ENCODE measurements at places on chromosomes 2 and 18. TPM values are rescaled to one million over a fixed set of nuclear protein-coding genes. Genes with fewer than 3 reads are reported as not detected.

Gene KANSL1L
- 0.76 TPM for polyA plus RNA-seq

- H3K4me1 ChIP-seq = peaks cover 32% of the 10 kb centered on the region
- no peaks in the 10 kb centered on the region for H3K27me3 ChIP-seq
- DNase-seq = peak; percentile 76
- H3K4me3 ChIP-seq = peak overlapping the region; percentile 50
- H3K36me3 ChIP-seq = no peaks in the 10 kb centered on the region
Measured at GRCh38 chr2:29000481-29000880, 19.4 kb downstream of the TOGARAM2 start.

DNA sequence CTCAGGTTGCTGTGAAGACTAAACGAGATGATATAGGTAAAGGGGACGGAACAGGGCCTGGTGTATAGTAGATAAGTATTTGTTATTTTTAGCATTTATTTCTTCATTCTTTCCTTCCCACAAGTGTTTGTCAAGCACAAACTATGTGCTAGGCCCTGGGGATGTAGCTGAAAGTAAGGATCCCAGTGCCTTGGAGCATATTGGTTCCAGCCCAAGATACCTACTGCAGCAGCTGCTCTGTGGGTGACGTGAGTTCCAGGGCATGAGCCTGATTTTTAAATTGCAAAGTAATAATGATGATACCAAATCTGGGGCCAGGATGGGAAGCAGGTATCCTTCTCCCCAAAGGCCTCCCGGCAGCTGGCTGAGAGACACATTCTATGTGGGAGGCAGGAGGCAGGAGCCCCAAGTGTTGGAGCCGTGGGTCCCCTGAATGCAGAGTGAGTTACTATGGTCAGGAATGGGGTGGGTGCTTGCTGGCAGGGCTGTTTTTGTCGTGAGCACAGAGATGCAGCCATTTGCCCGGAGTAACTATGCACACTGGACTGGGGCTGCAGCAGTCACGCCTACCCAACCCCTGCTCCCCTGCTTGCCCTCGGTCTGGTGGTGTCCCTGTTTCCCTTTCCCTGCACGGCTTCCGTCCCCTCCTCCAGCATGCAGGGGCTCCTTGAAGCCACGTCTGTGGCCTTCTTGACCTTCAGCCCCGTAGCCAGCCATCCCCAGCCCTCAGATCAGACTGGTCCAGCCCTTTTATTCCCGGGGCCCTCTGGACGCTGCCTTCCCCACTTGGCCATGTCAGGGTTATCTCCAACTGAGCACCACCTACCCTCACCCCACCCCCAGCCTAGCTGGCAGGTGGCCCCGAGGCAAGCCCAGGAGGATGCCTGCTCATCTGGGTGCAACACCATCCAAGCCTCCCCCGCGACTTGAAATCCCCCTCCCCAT lies 52.4 kb downstream of the INHBB start:
- H3K4me1 ChIP-seq = no peaks in the 10 kb centered on the region
- no peak overlapping the region for H3K4me3 ChIP-seq
- H3K27me3 ChIP-seq = peaks cover 28% of the 10 kb centered on the region
- H3K27ac ChIP-seq = no peak overlapping the region
- no peak for DNase-seq

Gene SEPTIN10
- polyA plus RNA-seq = 0.42 TPM

DNA sequence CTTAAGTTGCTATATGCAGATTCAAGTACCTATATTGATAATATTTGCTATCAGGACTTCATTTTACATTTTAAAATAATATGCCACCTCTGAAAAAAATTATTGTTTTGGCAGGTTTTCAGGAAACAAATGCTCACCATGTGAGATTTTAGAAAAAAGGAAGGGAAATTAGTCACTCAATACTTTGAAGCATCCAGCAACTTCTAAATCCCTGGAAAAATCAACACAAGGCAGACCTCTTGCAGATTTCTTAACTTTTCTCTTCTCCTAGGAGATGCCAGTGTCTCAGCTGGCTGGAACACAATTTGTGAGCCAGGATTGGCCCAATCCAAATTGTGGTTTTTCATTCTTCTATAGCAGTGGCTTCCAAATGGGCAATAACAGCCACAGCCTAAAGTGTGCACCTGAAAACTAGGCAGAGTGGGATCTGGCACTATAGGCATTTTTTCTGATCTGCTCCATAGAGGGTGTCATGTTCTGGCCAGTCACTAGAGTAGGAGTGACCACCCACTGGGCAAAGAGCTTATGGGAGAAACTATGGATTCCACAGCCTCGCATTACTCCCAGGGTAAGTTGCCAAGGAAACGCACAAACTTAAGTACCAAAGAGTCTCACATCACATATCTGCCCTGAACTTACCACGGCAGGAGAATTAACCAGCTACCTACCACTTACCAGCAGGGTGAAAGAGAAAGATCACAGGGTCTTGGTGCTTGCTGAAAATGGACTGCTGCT lies 28.1 kb upstream of the THOC1 start:
- no peak for DNase-seq
- no peak overlapping the region for H3K4me3 ChIP-seq
- H3K36me3 ChIP-seq = no peaks in the 10 kb centered on the region
- no peak overlapping the region for H3K27ac ChIP-seq
- H3K4me1 ChIP-seq = no peaks in the 10 kb centered on the region

- peaks cover 7% of the 10 kb centered on the region for H3K27me3 ChIP-seq
- peaks cover 2% of the 10 kb centered on the region for H3K36me3 ChIP-seq
- H3K4me3 ChIP-seq = no peak overlapping the region
- H3K4me1 ChIP-seq = peaks cover 13% of the 10 kb centered on the region
Measured at GRCh38 chr2:20421988-20422370, 24.9 kb upstream of the RHOB start.

DNA sequence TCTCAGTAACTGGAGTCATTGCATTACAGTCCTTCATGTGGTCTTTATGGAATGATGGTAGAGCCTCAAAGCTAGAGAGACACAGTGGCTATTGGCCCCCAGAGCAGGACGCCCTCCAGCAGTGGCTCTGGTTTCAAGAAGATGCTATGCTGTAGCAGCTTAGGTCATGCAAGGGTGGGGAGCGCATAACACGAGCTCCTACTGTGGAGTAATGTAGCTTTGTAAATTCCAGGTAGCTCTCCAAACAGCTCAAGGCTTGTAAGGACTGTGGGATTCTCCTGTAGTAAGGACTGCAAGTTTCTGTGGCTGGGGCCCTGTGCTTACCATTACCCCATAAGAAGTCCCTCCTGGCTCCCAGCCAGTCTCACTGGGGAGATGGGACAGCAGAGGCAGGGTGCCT lies 15.6 kb downstream of the APLF start:
- no peaks in the 10 kb centered on the region for H3K27me3 ChIP-seq
- DNase-seq = no peak
- no peak overlapping the region for H3K27ac ChIP-seq
- H3K4me3 ChIP-seq = no peak overlapping the region
- H3K36me3 ChIP-seq = no peaks in the 10 kb centered on the region

Gene ANKAR
- 6.4 TPM for polyA plus RNA-seq

DNA sequence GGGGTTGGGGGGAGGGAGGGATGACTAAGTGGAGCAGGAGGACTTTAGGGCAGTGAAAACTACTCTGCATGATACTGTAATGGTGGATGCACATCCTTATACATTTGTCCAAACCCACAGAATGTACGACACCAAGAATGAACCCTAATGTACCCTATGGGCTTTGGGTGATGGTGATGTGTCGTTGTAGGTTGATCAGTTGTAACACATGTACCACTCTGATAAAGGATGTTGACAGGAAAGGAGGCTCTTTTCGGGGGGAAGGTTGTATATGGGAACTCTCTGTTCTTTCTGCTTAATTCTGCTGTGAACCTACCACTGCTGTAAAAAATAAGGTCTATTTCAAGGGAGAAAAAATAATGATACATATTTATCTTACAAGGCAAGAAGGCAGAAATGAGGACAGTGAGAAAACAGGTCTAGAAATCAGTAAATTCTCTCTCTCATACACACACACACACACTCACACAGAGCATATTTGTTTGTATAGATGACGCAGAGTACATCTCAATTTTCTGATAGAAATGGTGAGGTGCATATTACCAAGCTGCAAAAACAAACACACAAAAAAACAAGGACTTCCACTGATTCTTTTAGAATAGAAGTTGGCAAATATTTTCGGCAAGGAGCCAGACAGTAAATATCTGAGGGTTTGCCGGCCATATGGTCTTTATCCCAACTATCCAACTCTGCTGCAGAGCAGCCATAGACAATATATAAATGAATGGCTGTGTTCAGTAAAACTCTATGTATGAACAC lies 20.2 kb downstream of the FAM124B start:
- DNase-seq = no peak
- no peaks in the 10 kb centered on the region for H3K27me3 ChIP-seq
- no peak overlapping the region for H3K4me3 ChIP-seq
- H3K36me3 ChIP-seq = no peaks in the 10 kb centered on the region
- H3K4me1 ChIP-seq = no peaks in the 10 kb centered on the region
- no peak overlapping the region for H3K27ac ChIP-seq

- no peak for DNase-seq
- no peaks in the 10 kb centered on the region for H3K4me1 ChIP-seq
- no peaks in the 10 kb centered on the region for H3K27me3 ChIP-seq
- no peaks in the 10 kb centered on the region for H3K36me3 ChIP-seq
- no peak overlapping the region for H3K27ac ChIP-seq
- H3K4me3 ChIP-seq = no peak overlapping the region
Measured at GRCh38 chr2:181779288-181780021, 99.1 kb upstream of the NEUROD1 start.

Gene FBLN7
- 0.16 TPM for polyA plus RNA-seq

Gene MBP
- polyA plus RNA-seq = 105 TPM

GRCh38 chr2:159411460-159411859 lies 125.0 kb upstream of the WDSUB1 start:
- no peak overlapping the region for H3K4me3 ChIP-seq
- H3K27me3 ChIP-seq = no peaks in the 10 kb centered on the region
- H3K4me1 ChIP-seq = no peaks in the 10 kb centered on the region
- peaks cover 11% of the 10 kb centered on the region for H3K36me3 ChIP-seq
- no peak overlapping the region for H3K27ac ChIP-seq

DNA sequence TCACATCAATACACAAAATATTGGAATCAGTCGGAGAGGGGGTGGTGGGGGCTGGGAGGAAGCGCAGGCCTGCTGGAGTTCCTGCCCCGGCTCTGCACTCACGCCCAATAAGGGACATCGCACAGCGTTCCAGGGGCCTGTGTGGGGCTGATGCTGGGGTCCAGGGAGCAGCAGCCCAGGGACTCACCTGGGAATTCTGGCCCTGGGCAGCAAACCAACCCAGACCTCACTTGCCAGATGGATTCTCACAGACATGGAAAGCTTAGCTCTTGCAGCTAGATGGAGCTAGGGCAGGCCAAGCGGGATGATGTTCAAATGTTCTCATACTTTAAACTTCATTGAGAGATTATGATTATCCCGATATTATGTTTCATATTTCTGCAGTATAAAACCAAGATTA lies 266.6 kb upstream of the TANK start:
- H3K4me3 ChIP-seq = no peak overlapping the region
- H3K4me1 ChIP-seq = no peaks in the 10 kb centered on the region
- no peaks in the 10 kb centered on the region for H3K27me3 ChIP-seq

DNA sequence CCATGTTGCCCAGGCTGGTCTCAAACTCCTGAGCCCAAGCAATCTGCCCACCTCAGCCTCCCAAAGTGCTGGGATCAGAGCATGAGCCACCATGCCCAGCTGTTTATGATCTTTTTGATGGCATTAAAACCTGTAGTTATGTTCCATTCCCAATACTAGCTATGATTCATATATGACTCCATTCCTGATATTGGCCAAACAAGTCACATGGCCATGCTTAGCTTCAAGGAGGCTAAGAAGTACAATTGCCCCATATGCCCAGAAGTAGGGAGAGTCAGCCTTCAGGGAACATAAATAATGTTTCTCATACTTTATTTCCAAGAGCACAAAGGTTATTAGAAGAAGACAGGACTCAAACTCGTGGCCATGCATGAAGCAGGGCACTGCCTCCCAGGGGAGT lies 132.4 kb upstream of the RAB6C start:
- H3K4me3 ChIP-seq = no peak overlapping the region
- H3K27ac ChIP-seq = no peak overlapping the region
- no peaks in the 10 kb centered on the region for H3K36me3 ChIP-seq
- H3K4me1 ChIP-seq = no peaks in the 10 kb centered on the region
